ENCODE measurements at places on chromosomes 3 and 15.

- no peak for DNase-seq
Measured at GRCh38 chr3:51735039-51735438, 28.2 kb downstream of the GRM2 start.

- DNase-seq: no peak
Measured at GRCh38 chr15:71145648-71146047, 30.4 kb downstream of the THSD4 start.

- DNase-seq: no peak
Measured at GRCh38 chr3:30456264-30456663, 150.1 kb upstream of the TGFBR2 start.

DNA sequence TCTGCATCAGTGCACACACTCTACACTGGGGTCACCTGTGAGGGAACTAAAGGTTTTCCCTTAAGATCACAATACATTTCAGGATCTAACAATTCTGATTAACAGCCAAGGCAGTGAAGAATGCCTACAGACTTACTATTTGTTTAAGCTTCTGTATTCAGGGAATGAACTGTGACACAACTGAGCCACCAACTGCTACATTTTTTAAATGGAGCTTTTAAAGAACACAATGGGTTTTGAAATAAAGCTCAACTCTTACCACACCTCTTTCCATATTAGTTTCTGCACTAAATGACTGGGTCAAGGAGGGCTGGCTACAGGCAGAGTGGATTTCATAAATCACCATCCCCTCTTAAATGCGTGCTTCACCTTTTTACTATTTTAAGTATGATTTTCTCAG lies 100.2 kb downstream of the TMCC1 start:
- no peak for DNase-seq

DNA sequence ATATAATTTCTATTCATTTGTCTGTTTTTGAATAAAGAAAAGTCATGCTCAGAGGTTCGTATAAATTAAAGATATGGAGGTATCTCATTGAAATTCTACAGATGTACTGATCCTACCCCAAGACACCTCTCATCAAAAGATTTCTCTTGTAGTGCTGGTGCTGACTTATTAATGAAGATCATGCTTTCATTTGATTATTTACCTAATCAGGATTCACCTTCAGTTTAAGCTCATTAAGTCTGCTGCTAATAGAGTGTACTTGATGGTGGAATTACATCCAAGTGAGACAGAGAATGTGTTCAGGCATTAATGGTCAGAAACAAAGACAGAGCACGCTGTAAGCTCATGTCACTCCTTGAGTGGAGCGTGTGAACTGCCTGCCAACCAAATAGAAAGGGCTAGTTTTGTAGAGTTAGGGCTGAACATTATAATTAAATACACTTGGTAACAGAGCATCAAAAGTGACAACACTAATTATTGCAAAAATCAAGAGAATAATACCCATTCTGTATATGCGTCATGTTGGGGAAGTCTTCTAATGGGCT lies 45.5 kb downstream of the KBTBD12 start:
- DNase-seq: no peak

- DNase-seq: no peak
Measured at GRCh38 chr3:136353461-136353860, 103.3 kb downstream of the PCCB start.

DNA sequence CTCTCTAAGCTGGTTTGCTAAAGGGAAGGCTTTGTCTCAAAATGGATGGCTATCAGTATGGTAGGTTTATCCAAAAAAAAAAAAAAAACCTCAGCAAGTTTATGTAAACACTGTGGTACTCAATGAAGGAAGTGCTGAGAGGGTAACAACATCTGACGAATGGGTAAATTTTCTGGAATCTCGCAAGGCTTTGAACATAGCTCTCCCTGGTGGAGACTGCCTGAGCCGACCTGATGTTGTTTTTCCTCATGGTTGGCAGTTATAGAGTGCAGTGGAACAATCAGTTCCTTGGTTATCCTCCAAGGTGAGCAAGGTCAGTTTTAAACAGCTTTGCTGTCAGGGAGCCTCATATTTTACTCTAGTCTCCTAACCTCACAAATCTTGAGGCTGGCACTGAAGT lies 94.6 kb downstream of the ZPLD1 start:
- DNase-seq: peak; percentile 22

- DNase-seq: no peak
Measured at GRCh38 chr15:81882504-81882903, 163.3 kb downstream of the MEX3B start.

- DNase-seq: no peak
Measured at GRCh38 chr3:183122257-183122932, 23.1 kb upstream of the MCCC1 start.

DNA sequence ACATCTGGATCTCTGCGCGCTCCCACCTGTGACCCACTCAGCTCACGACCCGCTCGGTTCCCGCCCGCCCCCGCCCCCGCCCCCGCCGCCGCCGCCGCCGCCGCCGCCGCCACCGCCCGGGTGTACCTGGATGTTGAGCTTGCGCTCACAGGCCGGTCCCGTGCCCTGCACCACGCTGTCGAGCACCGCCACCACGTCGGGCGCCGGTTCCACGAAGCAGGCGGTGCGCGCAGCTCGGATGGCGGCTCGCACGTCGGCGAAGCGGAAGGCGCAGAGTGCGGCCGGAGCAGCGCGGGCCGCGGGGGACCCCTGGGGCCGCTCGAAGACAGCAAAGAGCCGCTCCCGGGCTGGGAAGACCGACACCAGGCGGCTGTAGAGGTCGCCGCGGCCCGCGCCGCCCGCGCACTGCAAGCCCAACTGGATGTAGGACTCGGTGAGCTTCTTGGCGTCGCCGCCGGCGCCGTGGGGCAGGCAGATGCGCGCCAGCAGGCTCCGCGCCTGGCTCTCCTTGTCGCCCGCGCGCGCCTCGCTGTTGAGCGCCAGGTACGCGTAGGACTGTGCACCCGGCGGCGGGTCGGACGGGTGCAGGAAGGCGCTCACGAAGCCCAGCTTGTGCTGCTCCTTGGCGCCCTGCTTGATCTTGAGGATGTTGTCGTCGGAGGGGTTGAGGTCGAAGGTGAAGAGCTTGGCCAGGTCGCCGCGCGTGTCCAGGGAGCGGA lies 1.1 kb downstream of the PLXND1 start:
- DNase-seq: peak; percentile 65

DNA sequence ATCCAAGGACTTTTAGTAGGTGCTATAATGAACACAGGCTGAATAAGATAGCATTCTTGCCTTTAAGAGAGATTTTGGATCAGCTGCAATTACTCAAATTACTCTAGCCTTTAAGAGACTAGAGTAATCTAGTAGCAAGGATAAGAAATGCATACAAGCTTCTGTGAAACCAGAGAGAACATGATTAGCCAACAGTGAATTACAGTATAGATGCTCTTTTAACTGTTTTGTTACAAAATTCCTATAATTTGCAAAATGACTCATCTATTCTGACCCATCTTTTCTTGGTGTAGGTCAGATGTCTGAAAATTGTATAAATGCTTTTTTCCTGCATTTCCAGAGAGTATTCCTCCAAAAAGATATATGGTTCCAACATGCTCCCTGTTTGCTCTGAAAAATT lies 66.9 kb downstream of the CEP63 start:
- DNase-seq: no peak

DNA sequence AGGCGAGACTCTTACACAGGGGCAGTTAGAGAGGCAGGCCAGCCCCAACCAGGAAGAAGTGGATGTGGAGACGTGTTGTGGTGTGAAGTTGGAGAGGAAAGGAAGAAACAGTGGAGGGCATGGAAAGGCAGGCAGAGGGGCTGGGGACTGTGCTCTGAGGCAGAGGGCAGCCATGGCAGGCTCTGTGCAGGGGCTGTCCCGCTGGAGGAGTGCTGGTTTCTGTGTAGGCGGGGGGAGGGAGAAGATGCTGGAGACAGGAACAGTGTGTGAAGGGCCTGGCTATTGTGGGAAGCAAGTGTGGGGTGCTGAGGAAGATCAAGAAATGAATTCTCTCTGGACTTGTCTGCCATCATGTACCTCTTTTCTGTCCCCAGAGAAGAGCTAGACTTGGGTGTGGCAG lies 21.0 kb downstream of the SNAPC5 start:
- DNase-seq: no peak

- DNase-seq: no peak
Measured at GRCh38 chr15:52030010-52030409, 11.0 kb downstream of the MAPK6 start.

DNA sequence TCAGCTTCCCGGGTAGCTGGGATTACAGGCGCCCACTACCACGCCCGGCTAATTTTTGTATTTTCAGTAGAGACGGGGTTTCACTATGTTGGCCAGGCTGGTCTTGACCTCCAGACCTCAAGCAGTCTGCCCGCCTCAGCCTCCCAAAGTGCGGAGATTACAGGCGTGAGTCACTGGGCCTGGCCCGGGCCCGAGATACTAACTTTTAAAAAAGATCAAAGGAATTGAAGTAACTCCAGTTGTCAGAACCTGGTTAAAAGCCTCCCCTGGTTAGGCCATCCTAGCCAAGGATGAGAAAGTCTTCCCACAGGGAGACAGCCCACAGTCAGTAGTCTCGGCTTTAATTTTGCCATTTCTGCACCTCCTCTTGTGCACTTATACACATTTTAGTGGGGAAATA lies 212.3 kb upstream of the MCTP2 start:
- peak; percentile 34 for DNase-seq

- DNase-seq: no peak
Measured at GRCh38 chr3:10635446-10636076, 130.2 kb upstream of the ATP2B2 start.

GRCh38 chr3:125028657-125029056 lies 27.1 kb downstream of the HEG1 start:
- no peak for DNase-seq

DNA sequence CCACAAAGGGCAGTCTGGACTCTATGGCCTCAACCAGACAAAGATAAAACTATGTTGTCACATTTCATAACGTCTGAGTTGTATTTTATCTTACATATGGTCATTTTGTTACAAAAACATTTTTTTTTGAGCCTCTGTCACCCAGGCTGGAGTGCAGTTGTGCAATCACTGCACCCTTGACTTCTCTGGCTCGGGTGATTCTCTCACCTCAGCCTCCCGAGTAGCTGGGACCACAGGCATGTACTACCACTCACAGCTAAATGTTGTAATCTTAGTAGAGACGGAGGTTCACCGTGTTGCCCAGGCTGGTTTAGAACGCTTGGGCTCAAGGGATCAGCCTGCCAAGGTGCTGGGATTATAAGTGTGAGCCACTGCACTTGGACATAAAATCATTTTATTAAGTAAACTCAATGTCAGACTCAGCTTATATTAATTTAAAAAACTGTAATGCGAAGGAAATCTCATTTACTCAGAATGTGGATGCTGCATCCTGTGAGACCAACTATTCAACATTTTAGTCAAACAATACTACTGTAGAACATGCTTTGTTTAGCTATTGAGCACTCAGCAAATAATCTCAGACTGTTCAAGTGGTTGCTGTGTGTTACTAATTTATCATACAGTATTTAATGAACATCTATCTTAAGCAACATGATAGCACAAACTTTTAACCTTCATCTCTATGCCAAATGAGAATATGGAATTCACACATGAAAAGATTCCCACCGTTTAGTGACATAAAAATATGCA lies 209.2 kb downstream of the TBL1XR1 start:
- no peak for DNase-seq

DNA sequence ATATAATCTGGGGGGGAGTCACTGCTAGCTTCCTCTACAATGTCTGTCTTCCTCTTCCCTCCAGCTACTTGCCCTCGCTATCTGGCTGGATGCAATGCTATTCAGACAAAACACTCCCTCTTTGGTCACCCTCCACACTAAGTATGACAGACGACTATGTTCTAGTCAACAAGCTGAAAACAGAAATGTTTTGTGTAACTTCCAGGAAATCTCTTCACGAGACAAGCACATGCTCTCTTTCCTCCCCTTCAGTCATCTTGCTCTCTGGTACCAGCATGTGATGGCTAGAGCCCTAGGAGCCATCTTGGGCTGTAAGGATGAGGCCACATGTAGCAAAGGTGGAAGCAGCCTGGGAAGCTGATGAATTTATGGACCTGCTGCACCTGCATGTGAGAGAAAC lies 151.3 kb downstream of the ARRDC4 start:
- DNase-seq: no peak

DNA sequence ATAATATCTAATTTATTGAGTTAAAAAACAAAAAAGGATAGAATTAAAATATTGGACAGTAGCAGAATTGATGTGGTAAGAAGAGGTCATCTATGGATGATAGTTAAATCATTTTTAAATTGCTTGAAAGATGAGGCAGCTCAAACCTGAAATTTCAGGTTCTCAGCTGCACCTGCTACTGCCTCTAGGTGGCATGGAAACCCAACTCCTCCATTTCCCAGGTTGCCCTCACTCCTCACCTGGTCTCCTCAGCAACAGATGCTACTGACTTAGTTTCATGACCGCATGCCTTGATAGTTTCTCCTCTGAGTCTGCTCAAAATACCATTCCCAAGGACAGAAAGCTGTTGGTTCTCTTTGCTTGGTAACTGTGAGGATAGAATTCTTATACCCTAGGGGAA lies 148.1 kb downstream of the ABHD5 start:
- DNase-seq: no peak

- no peak for DNase-seq
Measured at GRCh38 chr3:68378631-68379030, 553.7 kb downstream of the TAFA4 start.

GRCh38 chr3:107366766-107367165 lies 10.5 kb upstream of the CCDC54 start:
- no peak for DNase-seq

DNA sequence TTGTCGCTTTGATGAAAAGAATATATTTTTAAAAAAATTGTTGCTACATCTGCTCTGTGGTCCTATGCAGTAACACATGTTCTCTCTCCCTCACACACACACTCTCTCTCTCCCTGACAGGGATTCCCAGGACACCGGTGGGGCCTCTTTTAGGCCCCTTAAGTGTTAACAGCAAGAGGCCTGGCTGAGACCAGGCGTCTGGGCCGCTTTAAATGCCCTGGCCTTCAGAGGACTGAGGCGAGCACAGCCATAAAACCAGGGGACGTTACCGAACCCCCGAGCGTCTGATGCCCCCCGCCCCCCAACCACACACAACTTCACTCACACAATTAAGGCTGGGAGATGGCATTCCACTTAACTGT lies 1.7 kb downstream of the BNC1 start:
- no peak for DNase-seq

DNA sequence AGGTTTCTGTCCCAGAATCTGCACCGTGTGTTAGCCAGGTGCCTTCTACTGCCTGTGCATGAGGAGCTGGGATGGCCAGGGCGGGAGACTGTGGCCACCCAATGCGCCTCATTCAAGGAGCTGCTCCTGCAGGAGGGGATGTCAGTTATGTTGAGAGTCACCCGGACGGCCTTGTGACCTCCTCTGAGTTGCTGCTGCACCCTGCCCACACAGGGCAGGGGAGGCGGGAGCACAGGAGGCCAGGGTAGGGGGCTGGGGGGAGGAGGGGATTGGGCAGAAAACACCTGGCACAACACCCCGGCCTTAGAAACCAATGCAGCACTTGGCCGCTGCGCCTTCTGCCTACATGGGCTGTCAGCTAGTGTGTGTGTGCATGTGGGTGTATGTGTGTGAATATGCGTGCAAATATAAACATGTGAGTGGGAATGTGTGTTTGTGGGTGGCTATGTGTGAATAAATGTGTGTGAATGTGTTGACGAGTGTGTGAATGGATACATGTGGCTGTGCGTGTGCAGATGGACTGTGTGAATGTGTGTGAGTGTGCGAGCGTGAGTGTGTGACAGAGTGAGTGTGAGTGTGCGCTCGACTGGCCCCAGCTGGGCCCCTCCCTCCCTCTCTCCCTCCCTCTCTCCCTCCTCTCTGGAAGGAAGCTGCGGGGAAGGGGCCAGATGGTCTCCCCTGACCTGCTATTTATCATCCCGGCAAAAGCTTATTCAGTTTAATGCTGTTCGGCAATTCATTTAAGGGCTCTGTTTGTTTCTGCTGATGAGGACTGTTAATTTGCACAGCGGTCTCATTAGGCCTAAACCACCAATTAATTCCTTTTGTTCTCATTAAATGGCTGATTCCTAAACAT lies 106.9 kb downstream of the TLE3 start:
- no peak for DNase-seq

All from uterus (tissue), 4 donors.